Caco-2 (cell line): ENCODE measurements at places on chromosomes 7 and 10. TPM values are rescaled to one million over a fixed set of nuclear protein-coding genes. Genes with fewer than 3 reads are reported as not detected.
A peak's percentile ranks its signal among the peaks of the same experiment; 100 is the strongest.

DNA sequence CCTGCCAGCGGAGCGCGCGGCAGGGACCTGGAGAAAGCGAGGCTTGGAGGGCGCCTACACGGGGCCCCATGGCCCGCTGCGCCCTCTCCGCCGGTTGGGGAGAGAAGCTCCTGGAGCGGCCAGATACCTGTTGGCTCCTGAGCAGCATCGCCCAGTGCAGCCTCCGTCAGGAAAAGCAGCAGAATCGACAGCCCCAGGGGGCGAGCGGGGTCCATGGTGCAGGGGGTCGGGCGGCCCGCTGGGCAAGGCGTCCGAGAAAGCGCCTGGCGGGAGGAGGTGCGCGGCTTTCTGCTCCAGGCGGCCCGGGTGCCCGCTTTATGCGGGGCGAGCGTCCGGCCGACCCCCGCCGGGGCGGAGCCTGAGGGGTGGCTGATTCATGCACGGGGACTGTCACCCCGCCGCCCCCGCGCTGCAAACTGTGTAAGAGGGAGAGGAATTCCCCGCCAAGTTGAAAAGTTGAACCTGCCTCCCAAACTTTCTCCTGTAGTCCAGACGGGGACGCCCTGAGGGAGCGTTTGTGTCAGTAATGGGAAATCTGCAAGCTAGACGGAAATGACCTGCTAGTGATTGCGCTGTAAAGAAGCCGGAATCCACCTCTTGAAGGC, at the start of gene TFPI2:
Gene TFPI2, minus strand, starts transcription at position 290 of the 605 bp plus-strand sequence. Its CDS starts 75 bp downstream, at position 215.
- no peak for DNase-seq
- H3K27me3 ChIP-seq: no peaks in the 10 kb centered on the region
- H3K4me1 ChIP-seq: no peaks in the 10 kb centered on the region

- no peaks in the 10 kb centered on the region for H3K36me3 ChIP-seq
- H3K4me3 ChIP-seq: no peak overlapping the region
- DNase-seq: peak; percentile 21
- H3K4me1 ChIP-seq: peaks cover 3% of the 10 kb centered on the region; the same call in 1 of the 2 replicates
Measured at GRCh38 chr7:116984917-116985316, 31.6 kb downstream of the ST7 start.

HOXA7 gene
- total RNA-seq: 19.7 and 19.9 TPM in 2 replicates

GRCh38 chr10:50600831-50601477, 22.8 kb downstream of the SGMS1 start:
- H3K4me1 ChIP-seq: peaks cover 54% of the 10 kb centered on the region
- H3K27me3 ChIP-seq: no peaks in the 10 kb centered on the region
- DNase-seq: no peak
- no peak overlapping the region for H3K27ac ChIP-seq
- no peaks in the 10 kb centered on the region for H3K36me3 ChIP-seq
- no peak overlapping the region for H3K4me3 ChIP-seq

GRCh38 chr7:50679218-50680007, 103.3 kb downstream of the GRB10 start:
- H3K4me1 ChIP-seq: no peaks in the 10 kb centered on the region
- no peak overlapping the region for H3K4me3 ChIP-seq
- DNase-seq: no peak
- H3K27me3 ChIP-seq: no peaks in the 10 kb centered on the region

DNA sequence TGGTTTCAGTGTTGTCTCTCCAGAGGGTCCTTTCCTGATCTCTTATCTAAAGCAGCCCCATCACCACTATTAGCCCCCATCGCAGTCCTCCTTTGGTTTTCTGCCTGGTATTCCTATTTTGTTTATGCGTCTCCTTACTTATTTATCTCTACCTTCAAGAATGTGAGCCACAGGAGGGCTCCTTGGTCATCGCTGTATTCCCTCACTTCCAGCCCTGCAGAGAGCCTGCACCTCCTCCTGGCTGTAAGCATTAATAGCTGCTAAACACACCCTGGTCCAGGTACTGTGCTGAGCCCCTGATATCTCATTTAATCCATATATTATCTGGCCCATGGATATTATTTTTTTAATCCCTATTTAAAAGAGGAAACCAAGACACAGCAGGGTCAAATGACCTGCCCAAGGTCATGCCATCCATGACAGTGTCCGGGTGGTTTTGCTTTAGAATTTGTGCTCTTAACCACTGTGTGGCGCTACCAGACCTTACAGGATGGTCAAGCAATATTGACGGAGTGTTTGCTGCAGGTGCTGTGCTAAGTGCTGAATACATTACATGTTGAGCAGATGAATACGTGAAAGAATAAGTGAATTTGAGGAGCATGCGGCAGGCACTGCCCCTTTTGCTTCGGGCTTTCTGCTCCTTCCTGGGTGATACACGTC, 227.2 kb downstream of the ADAM12 start:
- no peaks in the 10 kb centered on the region for H3K36me3 ChIP-seq
- DNase-seq: no peak
- no peak overlapping the region for H3K4me3 ChIP-seq
- H3K4me1 ChIP-seq: no peaks in the 10 kb centered on the region

ACSM6 gene
- not detected in 2 replicates for total RNA-seq

NPC1L1 gene
- 5.9 and 6.5 TPM in 2 replicates for total RNA-seq

DNA sequence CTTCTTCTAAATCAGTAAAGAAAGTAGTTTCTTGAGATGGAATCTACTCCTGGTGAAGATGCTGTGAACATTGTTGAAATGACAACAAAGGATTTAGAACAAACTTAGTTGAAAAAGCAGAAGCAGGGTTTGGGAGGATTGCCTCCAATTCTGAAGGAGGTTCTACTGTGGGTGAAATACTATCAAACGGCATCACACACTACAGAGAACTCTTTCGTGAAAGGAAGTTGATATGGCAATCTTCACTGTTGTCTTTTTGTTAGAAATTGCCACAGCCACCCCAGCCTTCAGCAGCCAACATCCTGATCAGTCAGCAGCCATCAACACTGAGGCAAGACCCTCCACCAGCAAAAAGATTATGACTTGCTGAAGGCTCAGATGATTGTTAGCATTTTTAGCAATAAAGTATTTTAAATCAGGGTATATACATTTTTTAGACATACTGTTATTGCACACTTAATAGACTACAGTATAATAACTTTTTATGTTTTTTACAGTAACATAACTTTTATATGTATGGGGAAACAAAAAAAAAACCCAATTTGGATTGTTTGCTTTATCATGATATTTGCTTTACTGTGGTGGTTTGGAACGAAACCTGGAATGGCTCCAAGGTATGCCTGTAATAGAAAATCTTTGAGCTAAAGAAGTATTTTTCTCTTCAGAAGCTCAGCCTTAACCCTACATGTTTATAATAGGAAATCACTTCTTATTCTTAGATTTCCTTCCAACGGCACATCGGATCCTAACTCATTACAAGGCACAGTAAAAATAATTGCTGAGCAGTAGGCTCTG, 257.3 kb downstream of the LRMDA start:
- peaks cover 17% of the 10 kb centered on the region for H3K4me1 ChIP-seq
- DNase-seq: no peak
- H3K27me3 ChIP-seq: no peaks in the 10 kb centered on the region
- H3K27ac ChIP-seq: no peak overlapping the region
- H3K4me3 ChIP-seq: no peak overlapping the region
- no peaks in the 10 kb centered on the region; the same call in 1 of the 2 replicates for H3K36me3 ChIP-seq

DNA sequence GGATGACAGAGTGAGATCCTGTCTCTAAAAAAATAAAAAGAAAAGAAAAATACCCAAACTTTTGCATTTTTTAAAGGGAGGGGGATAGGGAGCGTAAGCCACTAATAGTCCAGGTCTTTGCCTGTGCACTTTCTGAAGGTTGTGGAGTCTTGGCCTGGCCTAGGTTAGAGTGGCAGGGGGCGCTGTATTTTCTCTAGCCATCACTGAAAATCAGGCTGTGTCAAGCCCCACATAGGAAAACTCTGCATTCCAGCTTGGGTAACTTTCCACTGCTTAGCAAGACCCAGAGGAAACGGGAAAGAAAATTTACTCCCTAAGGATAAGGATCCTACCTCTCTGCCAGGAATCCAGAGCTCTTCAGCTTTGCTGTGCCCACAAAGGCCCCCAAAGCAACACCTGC, 10.5 kb upstream of the PAX4 start:
- H3K27ac ChIP-seq: no peak overlapping the region
- no peaks in the 10 kb centered on the region for H3K36me3 ChIP-seq
- no peaks in the 10 kb centered on the region for H3K4me1 ChIP-seq
- DNase-seq: peak; percentile 29
